ENCODE measurements at places on chromosomes 4 and X.

DNA sequence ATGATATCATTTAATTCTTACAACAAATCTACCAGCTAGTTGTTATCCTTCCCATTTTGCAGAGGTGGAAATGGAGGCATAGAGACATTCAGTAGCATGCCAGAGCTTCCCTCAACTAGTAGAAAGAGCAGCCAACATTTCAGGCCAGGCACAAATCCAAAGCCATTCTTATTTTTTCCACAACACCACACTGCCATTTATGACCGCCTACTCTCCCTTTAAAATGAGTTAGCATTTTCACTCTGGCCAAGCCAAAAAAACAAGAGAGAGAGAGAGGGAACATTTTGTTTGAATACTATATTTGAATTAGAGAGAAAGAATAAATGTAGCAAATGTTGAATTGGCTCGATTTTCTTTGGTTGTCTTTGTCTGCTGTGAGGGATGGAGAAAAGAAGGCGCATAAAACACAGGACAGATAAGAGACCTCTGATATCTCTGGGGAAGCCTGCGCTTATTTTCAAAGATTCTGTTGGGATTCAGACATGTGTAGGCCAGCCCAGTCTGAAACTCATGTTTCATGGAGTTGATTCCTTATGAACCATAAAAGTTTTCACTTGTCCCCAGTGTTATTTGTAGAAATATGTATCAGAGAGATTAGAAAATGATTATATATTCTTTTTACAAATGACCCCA is 265.7 kb downstream of the RAB28 start:
- no peak for DNase-seq

DNA sequence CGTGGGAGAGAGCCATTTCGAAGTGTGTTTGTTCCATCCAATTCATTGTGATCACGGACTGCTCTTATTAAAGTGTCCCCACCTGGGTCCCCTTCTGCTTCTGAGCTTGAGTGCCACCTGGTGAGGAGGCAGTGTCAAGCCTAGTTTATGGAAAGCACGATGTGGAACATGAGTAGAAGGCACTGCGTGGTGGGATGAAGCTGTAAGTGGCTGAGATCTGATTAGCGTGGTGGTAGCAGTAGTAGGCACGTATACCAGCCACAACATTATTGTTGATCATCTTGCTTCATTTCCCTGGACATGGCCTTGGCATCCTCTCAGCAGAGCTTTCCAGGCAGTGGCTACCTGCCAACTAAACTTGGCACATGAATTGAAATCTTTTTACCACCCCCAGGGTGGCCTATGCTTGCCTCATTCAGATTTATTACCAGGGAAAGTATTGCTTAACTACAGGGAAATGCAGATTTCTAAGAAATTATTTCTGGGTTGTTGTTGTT is 46.4 kb downstream of the GPAT3 start:
- peak; percentile 87 for DNase-seq

GRCh38 chr4:80014531-80014930 is 58.5 kb downstream of the ANTXR2 start:
- no peak for DNase-seq

GRCh38 chr4:163157157-163157556 is 9.5 kb downstream of the NAF1 start:
- DNase-seq, result no peak

GRCh38 chr4:52743444-52744019 is 7.7 kb downstream of the ERVMER34-1 start:
- DNase-seq, result peak; percentile 33

GRCh38 chrX:87409113-87409841 is 108.3 kb upstream of the KLHL4 start:
- no peak for DNase-seq

- no peak for DNase-seq
Measured at GRCh38 chr4:78346222-78346621, 205.3 kb upstream of the ANXA3 start.

GRCh38 chr4:8726344-8726851 is 133.8 kb downstream of the CPZ start:
- no peak for DNase-seq

DNA sequence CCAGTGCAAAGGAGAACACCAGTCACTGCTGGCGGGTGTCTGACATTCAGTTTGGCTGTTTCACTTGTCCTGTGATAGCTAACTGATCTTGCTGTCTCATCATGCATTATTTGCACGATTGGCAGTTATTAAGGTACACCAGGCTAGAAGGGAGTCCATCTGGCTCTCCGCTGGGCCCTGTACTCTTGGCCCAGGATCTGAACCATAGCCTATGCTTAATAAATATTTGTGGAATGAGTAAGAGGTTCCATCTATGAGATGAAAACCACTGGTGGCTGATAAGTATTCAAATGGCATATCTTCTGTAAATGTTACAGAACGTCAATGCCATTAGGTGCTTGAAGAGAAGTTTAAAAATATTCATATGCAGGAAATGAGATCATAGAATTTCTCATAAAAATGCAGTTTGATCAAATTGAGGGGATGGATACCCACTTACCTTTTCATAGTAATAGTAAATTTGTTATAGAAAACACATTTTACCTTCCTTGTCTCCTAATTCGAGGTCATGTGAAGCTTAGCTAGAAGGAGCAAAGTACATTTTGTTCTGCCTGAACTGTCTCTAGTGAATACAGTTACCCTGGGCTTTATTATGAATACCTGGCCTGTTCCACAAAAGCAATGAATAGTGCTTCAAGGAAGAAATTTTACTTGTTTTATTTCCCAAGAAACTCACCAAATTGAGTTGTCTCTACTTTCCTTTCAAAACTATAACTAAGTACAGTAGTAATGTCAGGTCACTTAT is 213.5 kb downstream of the CBR4 start:
- no peak for DNase-seq

- no peak for DNase-seq
Measured at GRCh38 chr4:48299560-48299959, 29.9 kb upstream of the TEC start.

DNA sequence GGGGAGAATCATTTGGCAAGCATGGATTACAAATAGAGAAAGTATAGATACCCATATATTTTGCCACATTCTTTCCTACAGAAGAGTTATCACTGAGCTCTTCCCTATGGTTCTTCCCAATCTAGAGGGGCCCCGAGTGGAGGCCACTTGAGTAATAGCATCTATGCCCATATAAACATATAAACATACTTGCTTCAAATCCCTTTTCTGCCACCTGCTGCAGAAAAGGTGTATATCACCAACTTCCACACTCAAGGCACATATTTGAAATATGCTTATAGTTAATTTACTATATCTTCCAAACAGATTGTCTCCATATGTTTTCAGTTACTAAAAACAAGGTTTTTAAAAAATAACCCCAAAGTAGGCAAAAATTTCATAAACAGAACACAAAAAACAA is 642.8 kb upstream of the DIPK2B start:
- no peak for DNase-seq

- DNase-seq, result no peak
Measured at GRCh38 chr4:185512516-185512915, 22.8 kb downstream of the PDLIM3 start.

- DNase-seq, result no peak
Measured at GRCh38 chr4:124066595-124066994, 645.9 kb downstream of the ANKRD50 start.

DNA sequence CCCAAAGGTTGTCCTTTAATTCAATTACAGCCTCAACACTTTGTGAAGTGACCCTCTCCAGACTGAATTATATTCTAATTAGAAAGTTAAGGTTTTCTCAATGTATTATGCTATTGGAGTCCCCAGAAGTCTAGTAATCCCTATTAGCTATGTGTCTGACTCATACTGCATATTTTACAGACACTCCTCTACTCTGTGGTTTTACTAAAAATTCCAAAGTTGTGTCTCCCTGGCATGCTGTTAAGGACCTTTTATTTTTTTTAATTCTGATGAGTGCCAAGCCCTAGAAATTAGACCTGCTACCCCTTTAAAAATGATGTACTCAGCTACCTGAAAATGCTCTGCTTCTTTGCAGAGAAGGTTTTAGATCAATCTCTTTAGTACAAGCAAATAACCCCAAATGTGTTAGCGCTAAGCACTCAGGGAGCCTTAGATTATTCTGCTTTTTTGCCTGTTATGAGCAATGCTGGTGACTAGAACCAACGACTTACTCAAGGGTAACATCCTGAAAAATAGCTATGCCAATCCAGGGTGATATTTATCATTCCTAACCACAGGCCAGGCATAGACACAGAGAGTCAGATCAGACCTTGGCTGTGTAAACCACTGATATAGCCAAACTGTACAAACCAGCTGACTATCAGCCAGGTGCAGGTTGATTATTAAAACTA is 26.1 kb upstream of the CXCL13 start:
- peak; percentile 55 for DNase-seq

GRCh38 chr4:181823183-181823582 is 420.0 kb upstream of the TENM3 start:
- DNase-seq, result no peak

DNA sequence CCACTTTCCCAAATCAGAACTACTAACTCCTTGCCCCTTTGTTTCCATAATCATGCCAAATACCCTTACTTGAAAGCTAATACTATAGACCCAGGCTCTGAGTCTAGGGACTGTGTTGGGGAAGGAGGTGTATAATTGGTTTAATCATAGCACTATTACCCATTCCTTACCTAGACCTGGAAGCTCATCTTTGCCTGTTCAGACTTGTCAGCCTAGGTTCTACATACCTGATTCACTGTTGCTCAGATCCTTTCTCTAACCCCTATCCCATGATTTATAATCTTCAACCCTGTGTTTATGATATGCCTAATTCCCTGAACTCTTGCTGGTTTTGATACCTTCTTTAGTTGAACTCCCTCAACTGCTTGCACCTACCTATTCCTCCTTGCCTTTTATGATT is 123.1 kb upstream of the GRIA3 start:
- DNase-seq, result no peak

DNA sequence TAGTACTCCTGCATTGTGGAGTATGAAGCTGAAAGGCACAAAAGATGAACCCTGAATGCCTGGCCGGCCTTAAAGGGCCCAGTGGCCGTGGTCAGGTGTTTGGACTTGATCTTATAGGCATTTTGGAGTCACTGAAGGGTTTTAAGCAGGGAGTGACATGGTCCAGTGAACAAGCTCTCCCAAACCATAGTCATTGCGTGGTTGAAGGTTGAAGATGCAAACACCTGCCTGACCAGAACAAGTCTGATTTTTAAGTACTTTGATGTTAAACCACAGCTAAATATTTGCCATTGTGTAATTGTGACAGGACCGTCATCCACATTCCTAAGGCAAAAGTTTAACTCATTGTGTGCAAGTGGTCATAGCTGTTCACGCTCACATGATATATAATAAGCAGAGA is 3.3 kb downstream of the STK32B start:
- peak; percentile 12 for DNase-seq

- no peak for DNase-seq
Measured at GRCh38 chrX:3748052-3748559, 34.7 kb upstream of the PRKX start.

DNA sequence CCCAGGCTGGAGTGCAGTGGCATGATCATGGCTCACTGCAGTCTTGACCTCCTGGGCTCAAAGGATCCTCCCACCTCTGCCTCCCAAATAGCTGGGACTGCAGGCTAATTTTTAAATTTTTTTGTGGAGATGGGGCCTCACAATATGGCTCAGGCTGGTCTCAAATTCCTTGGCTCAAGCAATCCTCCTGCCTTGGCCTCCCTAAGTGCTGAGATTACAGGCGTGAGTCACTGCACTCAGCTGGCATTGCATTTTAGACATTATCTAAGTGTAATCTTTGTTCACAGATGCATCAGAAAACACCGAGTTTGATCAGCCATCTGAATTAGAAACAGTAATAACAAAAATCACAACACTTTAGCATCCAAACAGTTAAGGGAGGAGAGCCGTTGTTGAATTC is 53.4 kb upstream of the CBR4 start:
- no peak for DNase-seq
